ENCODE measurements at places on chromosomes 4 and X. TPM values are rescaled to one million over a fixed set of nuclear protein-coding genes. Genes with fewer than 3 reads are reported as not detected.

The SH3RF1 gene
- 0.34 TPM for total RNA-seq

The UGT2A1 gene
- total RNA-seq: not detected

The MAOB gene
- not detected for total RNA-seq

The VCX2 gene
- not detected for total RNA-seq

The BST1 gene
- 0.20 TPM for total RNA-seq

- no peak overlapping the region for H3K4me3 ChIP-seq
- DNase-seq: no peak
- H3K27me3 ChIP-seq: peaks cover 2% of the 10 kb centered on the region
- no peak overlapping the region for H3K27ac ChIP-seq
Observed at GRCh38 chrX:148024425-148025148, 43.5 kb downstream of the FMR1NB start.

GRCh38 chrX:110320381-110320987, 2.6 kb upstream of the AMMECR1 start:
- no peak overlapping the region for H3K27ac ChIP-seq
- peaks cover 15% of the 10 kb centered on the region for H3K4me1 ChIP-seq
- H3K36me3 ChIP-seq: no peaks in the 10 kb centered on the region
- H3K4me3 ChIP-seq: no peak overlapping the region
- no peaks in the 10 kb centered on the region for H3K27me3 ChIP-seq
- no peak for DNase-seq
